ENCODE measurements at places on chromosomes 2 and 18.

GRCh38 chr2:143482771-143483170 is 353.6 kb downstream of the ARHGAP15 start:
- no peak for DNase-seq

DNA sequence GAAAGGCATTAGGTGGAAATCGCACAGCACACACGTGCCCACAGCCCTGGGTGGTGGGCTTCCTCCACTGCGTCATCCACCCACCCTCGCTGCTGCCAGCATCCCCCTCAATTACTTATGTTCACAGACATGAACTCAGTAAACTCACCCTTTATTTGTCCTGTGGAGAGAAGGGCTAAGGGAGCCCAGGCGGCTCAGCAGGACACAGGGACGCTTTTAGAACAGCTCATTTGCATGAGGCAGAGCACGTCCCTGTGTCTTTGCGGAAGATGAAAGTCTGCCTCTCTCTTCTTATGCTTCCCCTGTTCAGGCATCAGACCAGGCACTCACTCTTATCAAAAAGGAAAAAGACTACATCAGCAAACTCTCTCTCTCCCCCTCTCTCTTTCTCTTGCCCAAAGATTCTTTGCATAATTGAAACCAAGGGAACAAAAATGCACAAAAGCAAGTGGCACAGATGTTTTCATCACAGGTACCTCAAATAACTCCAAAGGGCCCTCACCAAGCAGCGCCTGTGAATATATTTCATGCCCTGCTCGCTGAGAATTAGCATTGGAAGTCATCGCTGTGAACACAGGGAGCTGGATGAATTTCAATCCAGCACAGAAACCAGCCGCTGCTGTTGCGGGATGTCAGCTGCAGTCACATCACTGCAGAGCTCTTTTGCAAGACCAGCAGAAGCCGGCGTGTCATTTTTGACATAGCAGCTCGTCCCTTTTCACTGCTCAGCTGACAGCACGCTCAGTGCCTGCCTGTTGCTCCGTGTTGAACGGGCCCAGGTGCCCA is 376.3 kb upstream of the MYT1L start:
- DNase-seq, result no peak

DNA sequence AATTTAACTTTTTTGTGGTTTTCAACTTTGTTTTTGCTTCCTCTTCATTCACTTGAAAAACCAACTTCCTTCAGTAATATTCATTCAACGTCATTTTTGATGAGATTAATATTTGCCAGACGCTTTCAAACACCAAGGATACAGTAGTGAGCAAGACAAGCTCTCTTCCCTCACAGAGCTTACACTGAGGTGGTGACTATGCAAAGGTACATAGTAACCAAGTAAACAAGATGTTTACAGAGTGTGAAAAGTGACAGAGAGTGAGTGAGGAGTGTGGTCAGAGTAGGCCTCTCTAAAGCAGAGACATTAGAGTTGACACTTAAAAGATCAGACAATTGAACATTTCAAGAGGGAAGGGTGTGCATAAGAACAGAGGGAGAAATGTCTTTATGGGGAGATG is 155.5 kb downstream of the TMEM247 start:
- peak; percentile 20 for DNase-seq

GRCh38 chr2:217489145-217489960 is 513.4 kb downstream of the TNS1 start:
- DNase-seq, result no peak

GRCh38 chr2:152553518-152553917 is 163.7 kb downstream of the PRPF40A start:
- DNase-seq, result no peak

- DNase-seq, result peak; percentile 51
Observed at GRCh38 chr2:25312958-25313710, 28.6 kb downstream of the DNMT3A start.

DNA sequence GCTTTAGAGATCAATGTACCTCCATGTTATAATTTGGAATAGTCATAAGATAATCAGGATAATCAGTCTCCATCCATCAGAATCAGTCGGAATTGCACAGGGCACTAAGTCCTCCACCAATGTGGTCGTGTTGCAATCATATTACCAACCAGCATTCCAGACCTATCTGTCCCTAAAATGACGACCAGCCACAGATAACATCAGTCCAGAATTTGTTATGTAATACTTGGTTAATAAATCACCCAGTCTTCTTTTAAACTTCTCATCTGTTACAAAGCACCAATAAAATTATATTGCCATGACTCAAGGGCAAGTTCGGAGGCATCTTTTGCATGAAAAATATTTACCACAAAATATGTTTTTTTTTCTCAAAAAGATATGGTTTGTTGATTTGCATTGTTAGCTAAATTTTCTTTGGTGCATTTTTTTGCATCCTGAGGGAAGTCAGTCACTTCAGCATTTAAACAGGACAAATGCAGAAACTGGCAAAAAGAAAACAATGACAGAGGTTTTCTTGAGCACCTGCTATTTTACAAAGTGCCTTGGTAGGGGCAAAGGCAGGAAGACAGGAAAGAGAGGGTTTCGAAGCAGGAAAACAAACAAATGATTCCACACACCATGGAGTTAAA is 29.3 kb downstream of the PIEZO2 start:
- DNase-seq, result no peak

GRCh38 chr2:171883275-171883893 is 10.7 kb downstream of the SLC25A12 start:
- DNase-seq, result no peak

DNA sequence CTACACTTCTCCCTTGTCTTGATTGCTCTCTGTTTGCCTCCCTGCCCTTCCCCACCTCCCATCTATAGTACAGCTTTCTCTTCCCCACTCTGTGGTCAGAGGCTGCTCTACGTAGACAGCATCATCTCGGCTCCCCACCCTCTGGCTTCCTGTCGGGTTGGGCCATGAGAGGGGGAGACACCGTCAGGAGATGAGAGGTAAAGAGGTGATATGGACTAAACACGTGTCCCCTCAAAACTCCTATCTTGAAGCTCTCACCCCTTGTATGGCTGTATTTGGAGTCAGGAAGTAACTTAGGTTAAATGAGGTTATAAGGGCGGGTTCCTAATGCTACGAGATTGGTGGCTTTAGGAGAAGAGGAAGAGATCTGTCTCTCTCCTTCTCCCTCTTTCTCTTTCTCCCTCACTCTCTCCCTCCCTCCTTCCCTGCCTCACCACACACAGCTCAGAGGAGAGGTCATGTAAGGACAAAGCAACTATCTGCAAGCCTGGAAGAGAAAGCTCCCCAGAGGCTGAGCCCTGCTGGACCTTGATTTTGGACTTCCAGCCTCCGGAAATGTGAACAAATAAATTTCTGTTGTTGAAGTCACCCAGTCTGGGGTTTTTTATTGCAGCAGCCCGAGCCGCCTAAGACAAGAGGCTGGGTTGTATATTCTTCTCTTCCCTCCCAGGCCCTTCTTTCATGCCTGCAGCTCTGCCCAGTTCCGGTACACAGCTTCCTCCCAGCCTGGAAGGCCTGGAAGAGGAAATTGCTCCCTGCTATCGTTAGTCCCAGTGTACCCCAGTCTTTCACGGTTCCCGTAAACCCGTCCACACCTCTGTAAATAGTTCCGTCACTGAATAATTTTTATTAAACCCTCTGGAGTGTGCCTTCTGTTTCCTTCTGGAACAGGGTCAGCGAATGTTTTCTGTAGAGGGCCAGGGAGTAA is 138.0 kb downstream of the AKAIN1 start:
- DNase-seq, result no peak

DNA sequence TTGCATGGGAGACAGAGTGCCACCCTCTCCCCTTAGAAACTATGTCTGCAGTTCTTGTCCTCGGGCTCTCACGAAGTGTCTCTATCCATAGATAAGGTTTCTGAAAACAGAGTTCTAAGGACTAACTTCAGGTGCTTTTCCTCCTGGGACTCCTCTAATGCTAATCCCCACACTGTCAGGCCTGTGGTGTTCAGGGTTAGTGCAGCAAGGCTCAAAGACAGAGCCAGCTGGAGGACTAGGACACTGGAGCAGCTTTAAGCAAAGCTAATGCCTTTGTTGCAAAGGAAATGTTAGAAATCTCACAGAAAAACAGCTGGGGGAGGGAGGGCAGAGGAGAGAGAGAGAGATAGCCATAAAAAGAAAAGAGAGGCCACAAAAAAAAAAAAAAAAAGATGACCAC is 824.0 kb upstream of the FSHR start:
- no peak for DNase-seq

DNA sequence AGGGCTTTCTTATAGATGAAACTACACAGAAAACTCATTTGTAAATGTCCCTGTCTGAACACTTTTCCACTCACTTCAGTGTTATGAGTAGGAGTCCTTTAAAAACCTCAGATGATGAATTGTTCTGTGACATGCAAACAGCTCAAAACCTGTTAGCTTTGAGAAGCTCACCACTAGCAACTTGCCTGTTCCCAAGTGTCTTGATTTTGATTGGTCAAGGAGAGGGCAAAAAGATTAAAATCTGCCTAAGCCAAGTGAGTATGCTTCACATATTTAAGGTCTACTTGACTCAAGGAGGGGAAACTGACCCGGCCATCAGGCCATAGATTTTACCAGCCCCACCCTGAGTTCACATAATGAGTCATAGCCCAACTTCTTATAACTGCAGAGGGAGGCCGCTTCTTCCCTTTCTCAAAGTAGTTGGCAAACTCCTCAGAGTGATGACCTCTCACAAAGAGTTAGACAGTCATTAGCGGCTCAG is 45.2 kb upstream of the MEIS1 start:
- no peak for DNase-seq

DNA sequence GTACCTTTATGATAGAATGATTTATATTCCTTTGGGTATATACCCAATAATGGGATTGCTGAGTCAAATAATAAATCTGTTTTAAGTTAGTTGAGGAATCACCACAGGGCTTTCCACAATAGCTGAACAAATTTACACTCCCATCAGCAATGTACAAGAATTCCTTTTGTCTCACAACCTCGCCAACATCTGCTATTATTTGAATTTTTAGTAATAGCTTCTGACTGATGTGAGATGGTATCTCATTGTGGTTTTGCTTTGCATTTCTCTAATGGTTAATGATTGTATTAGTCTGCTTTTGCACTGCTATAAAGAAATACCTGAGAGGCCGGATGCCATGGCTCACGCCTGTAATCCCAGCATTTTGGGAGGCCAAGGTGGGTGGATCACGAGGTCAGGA is 1387.6 kb upstream of the ACVR2A start:
- DNase-seq, result no peak

GRCh38 chr2:201441409-201441808 is 9.8 kb downstream of the TRAK2 start:
- no peak for DNase-seq

DNA sequence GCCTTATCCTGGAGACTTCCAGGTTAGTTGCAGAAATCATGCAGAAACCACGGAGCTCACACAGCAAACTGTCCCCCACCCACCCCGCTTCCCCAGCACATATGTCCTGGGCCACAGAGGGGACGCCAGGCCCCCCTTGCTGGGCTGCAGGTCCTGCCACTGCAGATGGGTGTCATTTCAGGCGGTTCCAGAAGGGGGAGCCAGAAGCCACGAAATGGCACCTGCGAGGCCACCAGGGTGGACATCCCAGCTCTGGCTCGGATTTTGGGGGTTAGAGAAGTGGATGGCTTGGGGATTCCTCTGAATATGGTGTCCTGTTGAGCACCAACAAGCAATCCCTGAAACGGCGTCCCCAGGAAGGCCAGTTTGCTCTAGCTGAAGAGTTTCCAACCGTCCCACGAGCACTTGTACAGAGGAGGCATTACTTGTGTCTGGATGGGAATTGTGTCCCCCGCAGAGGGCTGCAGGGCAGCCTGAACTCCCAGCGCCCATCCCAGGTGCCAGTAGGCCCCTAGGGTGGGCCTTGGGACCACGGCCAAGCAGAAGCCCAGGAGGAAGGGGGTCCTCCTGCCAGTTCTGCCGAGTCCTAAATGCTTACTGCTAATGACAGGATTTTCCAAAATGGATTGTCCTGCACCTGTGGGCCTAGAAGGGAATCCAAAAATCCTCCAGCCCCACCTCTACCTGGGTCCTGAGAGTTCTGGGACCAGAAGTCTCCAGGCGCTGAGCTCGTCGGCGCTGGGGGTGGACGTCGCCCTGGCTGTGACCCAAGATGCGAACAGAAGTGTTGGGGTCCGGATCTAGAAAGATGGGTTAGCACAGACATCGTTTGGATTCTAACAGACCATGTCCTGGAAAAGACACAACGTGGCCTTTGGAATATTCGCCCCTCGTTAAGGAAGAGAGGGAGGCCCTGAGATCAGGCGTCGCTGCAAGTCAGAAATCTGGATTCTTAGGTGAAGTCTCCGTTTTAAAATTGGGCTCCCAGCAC is 14.6 kb upstream of the NFATC1 start:
- DNase-seq, result peak; percentile 68

GRCh38 chr2:81545626-81546025 is 1241.1 kb upstream of the LRRTM1 start:
- DNase-seq, result no peak

GRCh38 chr2:224882291-224883171 is 159.7 kb downstream of the DOCK10 start:
- no peak for DNase-seq

- no peak for DNase-seq
Observed at GRCh38 chr2:133787207-133787606, 218.9 kb upstream of the NCKAP5 start.

- no peak for DNase-seq
Observed at GRCh38 chr18:79442508-79443221, 46.9 kb downstream of the NFATC1 start.

- no peak for DNase-seq
Observed at GRCh38 chr18:79438898-79439627, 43.3 kb downstream of the NFATC1 start.

DNA sequence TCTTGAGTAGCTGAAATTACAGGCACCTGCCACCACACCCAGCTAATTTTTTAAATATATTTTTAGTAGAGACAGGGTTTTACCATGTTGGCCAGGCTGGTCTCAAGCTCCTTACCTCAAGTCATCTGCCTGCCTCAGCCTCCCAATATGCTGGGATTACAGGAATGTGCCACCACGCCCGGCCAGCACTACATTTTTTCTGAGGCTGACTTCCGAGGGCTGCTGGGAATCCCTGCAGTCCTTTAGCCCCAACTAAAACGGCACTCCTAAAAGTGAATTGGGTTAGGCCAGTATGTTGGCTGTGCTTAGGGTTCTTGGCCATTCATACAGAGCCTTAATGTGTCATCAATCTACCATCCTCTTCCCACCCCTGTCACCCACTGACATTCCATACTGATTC is 375.4 kb downstream of the DCC start:
- DNase-seq, result no peak

DNA sequence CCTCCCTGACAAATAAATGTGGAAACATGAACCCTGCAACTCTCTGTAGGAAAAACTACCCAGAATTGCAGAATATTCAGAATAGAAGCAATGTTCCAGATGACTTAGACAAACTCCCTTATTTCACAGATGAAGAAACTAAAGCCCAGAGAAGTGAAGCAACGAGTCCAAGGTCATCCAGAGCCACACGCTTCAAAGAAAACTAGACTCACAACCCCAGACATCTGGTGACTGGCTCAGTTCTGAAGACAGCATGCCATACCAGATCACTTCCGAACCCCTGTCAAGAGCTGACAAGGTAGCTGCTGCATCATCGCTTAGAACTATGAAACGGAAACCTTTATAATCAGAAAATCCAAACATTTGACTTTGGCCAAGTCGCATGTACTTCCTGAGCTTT is 101.3 kb downstream of the PID1 start:
- DNase-seq, result no peak
